ENCODE measurements at places on chromosomes 7 and 10.

GRCh38 chr7:17446340-17446739 lies 147.9 kb downstream of the AHR start:
- no peak for DNase-seq

GRCh38 chr10:71679425-71679824 lies 40.2 kb downstream of the C10orf105 start:
- DNase-seq = no peak

DNA sequence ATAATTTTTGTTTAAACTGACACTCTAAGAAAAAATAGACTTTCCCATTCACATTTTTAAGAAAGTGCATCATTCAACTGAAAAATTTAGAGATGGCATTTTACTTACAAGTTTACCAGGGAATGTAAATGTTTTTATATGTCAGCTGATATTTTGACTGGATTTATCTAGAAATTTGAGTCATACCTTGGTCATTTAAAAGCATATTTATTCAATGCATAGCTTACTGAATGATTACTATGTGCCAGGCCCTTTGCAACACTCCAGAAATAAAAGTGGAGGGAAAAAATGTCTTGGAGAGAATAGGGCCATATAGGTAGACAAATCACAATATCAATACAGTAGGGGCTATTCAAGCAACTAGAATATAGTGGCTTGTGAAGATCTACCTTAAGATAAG lies 98.4 kb upstream of the FAM3C start:
- DNase-seq = no peak

- DNase-seq = no peak
Observed at GRCh38 chr10:123635745-123636144, 30.4 kb upstream of the GPR26 start.

DNA sequence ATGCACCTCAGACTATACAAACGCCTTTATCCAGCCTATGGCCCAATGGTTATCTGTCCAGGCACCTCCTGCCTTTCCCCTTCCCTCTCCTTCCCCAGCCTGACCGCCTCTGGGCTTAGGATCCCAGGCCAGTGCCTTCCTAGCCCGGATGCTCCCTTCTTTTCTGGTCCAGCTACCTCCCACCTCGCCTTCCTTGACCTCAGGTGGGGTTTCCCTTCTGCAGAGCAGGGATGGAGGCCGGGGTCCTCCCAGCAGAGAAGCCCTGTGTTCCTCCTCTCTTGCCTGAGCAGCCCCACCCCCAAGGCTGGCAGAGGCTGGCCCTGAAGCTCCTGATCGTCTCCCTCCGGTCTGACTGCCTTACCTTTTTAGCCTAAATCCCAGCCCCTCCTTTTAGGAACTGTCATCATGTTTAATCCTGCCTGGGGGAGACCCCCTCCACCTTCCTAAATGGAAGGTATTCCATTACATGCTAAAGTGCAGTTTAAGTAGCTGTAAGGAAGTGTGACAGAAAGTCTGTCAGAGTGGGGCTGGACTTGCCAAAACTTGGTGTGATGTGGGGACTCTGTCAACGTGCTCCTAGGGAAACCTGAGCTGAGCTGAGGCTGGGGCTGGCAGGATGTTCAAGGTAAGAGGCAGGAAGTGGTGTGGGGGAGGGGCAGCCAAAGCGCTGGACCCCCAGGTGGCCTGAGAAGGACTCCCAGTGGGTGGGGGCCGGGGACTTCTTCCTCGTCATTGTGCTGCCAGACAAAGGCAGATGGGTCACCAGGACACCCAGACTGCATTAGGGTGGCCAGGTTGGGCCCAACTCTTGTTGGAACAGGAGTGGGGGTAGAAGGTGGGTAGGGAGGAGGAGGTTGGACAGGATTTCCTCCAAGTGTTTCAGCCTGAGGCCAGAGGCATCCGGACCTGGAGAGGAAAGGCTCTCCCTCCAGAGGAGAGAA lies 39.5 kb downstream of the LBX1 start:
- DNase-seq = no peak

DNA sequence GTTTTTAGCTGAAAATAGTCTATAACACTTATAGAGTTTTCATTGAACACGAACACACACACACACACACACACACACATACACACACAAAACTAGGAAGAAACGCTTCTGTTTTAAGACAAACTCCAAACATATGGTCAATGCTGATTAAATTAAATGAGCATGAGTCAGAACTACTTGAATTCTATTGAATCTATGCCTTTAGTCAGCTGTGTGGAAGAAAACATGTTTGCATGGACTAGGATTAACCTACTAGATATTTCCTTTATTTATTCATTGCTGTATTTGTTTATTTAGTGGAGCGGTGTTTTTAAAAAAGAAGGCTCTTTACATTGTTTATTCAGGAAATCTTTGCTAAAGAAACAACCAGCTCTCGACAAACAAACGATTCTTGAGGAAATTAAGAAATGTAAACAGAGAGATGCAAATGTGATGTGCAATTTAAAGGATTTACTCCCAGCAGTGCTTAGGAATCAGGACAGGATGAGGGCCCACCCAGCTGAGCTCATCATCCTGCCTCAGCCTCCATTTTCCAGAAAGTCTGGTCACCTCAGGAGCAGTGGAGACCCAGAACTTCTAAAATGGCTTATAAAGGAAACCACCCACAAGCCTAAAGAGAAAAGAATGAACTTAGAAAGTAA lies 83.2 kb downstream of the PDE1C start:
- DNase-seq = no peak

DNA sequence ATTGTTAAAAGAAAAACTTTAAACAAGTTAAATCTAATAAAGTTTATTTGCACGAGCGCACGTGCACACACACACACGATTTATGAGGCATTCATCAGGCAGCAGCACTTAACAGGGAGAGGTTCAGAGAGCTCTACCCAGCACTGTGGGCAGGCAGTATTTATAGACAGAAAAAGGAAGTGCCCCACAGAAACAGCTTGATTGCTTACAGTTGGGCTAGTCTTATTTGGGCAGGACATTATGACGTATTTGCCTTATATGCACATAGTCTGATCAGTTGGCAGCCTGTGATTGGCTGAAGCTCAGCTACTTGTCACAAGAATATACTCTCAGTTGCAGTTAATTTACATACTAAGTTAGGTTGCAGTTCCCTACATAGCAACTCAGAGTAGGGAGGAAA lies 1.2 kb upstream of the SDHAF3 start:
- DNase-seq = no peak

DNA sequence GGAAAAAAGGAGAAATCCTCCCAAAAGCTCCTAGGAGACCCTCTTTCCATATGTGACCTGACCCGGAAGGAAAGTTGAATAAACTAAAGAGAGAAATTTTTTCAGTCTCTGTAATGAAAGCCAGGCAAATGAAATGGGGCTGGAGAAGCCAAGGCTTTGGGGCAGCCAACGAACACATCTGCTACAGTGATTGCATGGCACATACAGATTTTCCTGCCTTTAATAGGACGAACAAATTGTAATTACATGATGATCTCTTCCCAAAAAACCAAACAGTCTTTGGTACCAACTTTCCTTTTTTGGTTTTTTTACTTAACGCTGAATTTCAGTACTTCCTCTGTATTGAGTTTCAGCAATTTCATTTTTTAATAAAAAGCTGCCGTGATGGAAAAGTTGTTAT lies 23.5 kb upstream of the PTN start:
- DNase-seq = no peak

DNA sequence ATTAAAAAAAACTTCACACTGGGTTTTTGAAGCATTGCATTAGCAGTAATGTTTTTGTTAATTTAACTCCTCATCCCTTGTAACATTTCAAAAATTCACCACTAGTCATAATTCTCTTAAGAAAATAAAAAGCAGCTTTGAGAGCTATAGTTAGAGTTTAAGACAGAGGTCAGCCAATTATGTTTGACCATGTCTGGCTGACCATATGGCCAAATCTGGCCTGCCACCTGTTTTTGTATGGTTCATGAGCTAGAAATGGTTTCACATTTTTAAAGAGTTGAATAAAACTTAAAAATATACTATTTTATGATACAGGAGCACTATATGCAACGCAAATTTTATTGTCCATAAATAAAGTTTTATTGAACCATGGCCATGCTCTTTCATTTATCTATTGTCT lies 73.0 kb upstream of the LRRTM3 start:
- DNase-seq = no peak

DNA sequence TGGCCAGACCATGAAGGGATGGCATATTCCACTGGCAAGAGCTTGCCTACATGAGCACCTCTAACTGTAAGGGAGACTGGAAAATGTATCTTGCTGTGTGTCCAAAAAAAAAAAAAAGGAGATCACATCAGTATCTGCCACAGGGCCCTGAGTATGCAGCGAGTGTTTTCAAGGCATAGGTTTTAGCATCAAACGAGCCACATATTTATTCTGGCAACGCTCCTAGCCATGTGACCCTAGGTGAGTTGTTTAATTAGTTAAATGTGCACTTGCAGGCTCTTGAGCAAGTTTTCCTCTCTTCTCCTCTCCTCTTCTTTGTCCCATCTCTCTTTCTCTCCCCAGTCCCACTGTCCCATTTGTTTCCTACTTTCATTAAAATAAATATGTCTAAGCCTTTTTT lies 428.7 kb upstream of the AKR1E2 start:
- no peak for DNase-seq

DNA sequence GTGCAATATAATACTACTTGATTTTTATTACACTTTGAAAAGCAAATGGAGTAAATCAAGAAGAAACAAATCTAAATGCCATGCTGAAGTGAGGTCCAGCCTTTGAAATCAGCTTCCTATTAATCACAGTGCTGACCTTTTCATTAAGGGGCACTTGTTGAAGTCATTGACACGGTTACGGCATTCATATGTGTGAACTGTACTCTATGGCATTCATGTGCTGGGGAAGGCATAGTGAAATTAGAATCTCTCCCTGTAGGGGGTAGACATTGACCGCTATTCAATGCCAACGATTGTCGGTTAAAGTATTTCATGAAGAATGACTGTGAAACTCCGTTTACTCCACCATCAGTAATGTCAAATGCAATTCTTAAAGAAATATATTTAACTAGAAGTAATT lies 296.1 kb upstream of the SEMA3A start:
- no peak for DNase-seq

- DNase-seq = no peak
Observed at GRCh38 chr10:18008986-18009385, 57.3 kb downstream of the SLC39A12 start.

GRCh38 chr7:51311166-51311565 lies 5.4 kb downstream of the COBL start:
- DNase-seq = no peak

- no peak for DNase-seq
Observed at GRCh38 chr7:8637322-8637721, 203.9 kb downstream of the NXPH1 start.

DNA sequence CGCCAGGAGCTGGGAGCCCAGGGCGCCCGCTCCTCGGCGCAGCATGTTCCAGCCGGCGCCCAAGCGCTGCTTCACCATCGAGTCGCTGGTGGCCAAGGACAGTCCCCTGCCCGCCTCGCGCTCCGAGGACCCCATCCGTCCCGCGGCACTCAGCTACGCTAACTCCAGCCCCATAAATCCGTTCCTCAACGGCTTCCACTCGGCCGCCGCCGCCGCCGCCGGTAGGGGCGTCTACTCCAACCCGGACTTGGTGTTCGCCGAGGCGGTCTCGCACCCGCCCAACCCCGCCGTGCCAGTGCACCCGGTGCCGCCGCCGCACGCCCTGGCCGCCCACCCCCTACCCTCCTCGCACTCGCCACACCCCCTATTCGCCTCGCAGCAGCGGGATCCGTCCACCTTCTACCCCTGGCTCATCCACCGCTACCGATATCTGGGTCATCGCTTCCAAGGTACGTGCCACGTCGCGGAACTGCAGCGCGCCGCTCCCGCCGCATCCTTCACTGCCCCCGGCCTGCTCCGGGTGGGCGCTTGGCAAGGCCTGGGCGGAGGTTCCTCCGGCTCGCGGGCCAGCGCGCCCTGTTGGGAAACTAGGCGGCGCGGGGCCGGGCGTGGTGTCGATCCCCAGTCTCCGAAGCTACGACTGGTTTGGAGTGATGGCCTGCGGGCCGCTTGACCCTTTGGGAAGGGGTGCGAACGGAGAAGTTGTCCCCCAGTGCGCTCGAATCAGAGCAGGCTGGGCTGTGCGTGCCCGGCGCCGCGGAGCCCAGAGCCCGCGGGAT lies 868 bp downstream of the EMX2 start:
- DNase-seq = peak; percentile 30

- no peak for DNase-seq
Observed at GRCh38 chr7:20952916-20953315, 166.2 kb upstream of the SP8 start.

GRCh38 chr7:108592646-108593201 lies 23.1 kb downstream of the DNAJB9 start:
- DNase-seq = no peak

GRCh38 chr7:32958046-32959025 lies 1.1 kb downstream of the FKBP9 start:
- no peak for DNase-seq

DNA sequence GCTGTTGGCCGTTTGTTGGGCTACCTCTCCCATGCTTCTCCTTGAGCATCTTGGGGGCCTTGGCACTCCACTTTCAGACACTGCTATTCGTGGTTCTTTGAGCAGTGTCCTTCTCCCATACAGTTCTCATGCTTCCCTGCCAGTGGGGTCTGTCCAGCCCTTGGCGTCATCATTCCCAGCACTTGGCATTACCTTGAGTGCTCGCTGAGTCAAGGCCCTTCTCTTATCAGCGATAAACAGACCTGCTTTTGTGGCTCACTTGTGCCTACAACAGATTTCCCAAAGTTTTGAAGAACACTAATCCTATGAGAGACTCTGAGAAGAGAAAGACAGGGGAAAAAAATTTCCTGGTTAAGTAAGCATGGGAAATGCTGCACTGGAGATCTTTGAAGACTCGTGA lies 85.3 kb downstream of the NOC3L start:
- no peak for DNase-seq

DNA sequence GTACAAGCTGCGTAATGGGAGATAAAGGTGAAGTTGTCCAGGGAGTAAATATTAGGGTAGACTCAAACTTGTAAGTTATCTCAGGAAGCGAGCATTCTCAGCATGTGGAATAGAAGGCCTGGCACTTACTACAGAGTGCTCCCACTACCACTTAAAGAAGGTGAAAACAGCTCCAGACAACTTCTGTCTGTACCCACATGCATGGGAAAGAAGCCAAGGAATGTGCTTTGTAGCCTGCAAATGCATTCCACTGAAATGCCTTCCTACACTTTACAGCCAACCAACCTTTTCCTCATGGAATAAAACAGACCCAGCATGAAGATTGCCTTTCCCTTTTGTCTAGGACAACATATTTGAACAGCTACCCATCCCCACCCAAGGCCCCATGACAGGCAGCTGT lies 45.4 kb upstream of the NPSR1 start:
- DNase-seq = no peak

GRCh38 chr7:121985476-121986030 lies 112.6 kb downstream of the PTPRZ1 start:
- no peak for DNase-seq

- DNase-seq = no peak
Observed at GRCh38 chr7:74180866-74181265, 6.7 kb downstream of the EIF4H start.

GRCh38 chr7:125847692-125848091 lies 918.1 kb upstream of the POT1 start:
- no peak for DNase-seq

DNA sequence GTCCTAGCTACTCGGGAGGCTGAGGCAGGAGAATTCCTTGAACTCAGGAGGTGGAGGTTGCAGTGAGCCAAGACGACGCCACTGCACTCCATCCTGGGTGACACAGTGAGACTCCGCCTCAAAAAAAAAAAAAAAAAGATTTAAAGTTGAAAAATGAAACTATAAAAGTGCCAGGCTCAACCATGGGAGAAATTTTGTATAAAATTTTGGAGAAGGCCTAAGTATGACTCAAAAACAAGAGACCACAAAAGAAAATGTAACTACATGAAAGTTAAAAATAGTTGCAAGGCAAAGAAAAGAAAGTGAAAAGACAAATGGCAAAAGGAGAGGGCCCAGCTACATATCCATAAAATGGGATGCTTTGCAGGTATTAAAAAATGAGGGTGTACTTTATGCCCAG lies 104.1 kb downstream of the ARHGAP22 start:
- DNase-seq = no peak
